Cortex of kidney (tissue), 1 donor: ENCODE measurements at places on chromosomes 7 and 10.

- no peak for DNase-seq
Measured at GRCh38 chr10:72981882-72982529, 27.4 kb upstream of the PLA2G12B start.

DNA sequence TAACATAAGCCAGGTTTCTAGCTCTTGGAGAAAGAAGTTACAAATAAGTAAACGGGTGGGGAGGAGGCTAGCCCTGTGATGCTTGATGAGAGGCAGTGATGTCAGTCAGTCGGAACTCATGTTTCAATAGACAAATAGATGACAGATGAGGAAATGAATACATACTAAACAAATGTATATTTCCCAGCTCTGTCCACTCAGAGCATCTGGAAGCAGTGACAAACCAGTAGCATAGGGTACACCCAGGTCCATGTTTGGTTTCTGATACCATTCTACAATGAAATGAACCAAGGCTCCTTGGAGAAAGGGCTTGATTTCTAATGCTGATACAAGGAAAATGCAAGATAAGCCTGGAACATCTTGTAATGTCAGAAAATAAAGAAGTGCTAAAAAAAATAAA is 30.6 kb downstream of the PODXL start:
- no peak for DNase-seq

DNA sequence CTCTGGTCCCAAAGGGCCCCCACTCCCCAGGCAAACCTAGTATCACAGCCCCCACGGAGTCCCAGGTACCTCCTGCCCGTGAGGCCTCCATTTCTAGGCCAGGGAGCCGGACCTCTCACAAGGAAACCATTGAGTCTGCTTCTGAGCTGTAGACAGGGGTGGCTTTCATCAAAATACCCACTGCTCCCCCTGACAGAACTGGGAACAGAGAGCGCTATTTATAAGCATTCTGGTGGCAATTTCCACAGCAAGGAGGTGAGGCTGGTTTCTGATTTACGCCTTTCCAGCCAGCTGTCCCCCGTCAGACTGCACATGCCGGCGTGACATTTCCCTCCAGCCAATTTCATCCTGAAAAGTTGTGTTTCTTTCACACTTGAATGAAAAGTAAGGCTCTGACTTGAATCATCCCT is 407.5 kb upstream of the PRKCQ start:
- DNase-seq: no peak

DNA sequence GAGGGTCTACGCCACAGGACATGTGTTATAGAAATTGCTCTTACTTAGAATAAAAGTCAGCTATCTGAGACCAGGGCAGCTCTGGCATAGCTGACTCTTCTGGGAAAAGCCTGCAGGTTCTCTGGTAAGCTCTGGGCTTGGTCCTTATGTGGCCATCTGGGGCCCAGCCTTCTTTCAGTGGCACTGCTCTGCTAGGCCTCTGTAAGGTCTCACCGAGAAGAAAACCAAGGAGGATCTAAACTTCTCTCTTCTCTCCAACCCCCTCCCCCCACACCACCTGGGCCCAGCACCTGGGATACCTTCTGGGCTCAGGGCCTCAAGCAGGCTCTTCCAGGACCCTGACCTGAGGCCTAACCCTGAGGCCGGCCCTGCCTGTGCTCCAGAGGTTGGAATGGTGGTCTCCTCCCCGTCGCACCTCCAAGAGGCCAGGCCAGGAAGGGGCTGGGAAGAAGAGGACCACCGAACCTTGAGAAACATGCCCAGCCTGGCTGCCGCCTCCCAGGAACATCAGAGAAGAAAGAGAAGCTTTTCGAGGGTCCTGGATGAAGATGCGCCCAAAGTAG is 323.6 kb downstream of the GFRA1 start:
- DNase-seq: no peak

- DNase-seq: no peak
Measured at GRCh38 chr10:131998050-131998844, 16.5 kb upstream of the BNIP3 start.

DNA sequence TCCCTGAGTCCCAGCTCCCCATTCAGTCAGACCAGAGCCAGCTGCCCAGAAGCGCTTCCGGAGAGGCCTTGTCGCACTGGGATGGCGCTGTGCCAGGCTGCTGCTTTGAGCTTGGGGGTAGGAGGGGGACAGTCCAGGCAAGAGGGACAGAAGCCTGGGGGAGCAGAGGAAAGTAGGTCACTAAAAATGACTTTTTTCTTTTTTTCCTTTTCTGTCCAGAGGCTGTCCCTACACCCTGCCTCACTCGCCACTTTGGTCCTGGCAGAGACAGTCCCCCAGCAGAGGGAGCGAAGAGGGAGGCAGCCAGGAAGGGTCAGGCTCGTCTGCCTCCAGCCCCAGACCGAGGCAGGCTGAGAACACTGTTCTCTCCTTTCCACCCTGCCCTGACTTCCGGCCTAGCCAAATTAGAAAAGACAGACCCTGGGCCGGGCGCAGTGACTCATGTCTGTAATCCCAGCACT is 15.8 kb upstream of the TRIM8 start:
- DNase-seq: no peak

GRCh38 chr7:111660478-111660877 is 98.2 kb upstream of the IMMP2L start:
- DNase-seq: no peak

GRCh38 chr10:122126763-122127659 is 138.0 kb downstream of the TACC2 start:
- DNase-seq: no peak

DNA sequence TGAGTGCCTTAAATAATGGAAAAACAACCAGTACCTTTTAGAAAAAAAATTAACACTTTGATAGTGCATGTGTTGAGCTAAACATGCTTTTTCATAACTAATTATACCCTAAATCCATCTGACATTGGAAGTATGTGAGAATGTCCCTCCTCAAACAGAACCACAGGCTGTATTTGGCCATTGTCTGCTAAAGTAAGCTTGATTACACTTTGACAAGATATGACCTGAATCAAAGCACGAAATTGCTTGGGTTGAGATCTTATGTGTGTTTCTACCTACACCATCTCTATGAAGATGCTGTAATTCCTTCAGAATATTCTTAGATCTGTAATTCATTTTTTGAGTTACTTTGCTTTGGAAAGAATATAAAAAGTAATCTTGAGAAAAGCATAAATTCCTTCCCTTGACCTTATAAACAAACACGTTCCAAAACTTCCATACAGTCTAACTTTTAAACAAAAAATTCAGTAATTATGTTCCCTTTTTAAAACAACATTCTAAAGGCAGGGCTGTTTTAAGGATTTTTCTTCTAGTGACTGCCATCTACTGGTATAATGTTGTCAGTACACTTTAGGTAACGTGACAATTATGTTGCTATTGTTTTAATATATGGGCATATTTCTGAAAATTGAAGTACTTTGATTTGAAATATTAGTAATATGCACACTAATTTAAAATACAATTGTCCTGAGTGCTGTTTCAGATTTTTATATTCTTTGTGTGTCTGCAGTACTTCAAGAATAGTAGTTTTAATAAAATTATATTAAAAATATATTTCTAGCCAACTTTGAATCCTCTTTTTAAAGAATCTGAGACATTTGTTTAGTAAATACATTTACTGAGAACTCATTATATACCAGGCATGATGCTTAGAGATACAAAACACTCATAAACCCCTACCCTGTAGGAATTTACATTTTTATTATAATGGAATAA is 20.9 kb downstream of the CD36 start:
- no peak for DNase-seq

GRCh38 chr10:89744026-89744425 is 42.6 kb downstream of the KIF20B start:
- no peak for DNase-seq

DNA sequence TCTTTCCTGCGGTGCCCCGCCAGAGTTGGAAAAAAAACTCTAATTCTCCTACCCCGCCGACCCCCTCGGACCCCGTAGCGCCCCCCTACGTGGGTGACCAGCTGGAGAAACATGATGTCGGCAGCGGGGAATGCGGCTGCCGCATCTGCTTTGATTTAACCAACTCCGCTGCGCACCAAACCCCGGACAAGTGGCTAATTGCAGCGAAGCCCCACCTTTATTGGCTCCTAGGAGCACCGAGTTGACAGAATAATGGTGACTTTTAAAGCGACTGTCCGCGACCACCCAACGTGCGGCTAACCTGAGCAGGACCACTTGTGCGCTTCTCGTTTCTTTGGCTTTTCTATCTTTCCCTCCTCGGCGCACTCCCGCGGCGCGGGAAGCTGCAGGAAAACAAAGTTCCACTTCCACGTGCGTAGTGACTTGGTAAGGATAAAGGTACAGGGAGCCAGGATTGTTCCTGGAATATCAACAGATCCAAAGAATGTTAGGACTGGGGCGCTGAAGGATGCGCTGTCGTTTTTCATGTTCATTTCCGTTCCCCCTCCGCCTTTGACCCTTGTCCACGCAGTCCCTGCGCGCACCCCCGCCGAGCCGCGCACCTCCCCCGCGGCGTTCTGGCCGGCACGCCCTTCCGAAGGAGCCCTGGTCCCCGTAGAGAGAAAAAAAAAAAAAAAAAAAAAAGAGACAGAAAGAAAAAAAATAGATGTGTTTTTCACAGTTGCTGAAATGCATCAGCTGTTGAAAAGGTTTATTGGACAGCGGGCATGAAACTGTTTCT is 1.4 kb downstream of the WNT16 start:
- DNase-seq: no peak

- no peak for DNase-seq
Measured at GRCh38 chr7:92699560-92699959, 109.4 kb upstream of the FAM133B start.

DNA sequence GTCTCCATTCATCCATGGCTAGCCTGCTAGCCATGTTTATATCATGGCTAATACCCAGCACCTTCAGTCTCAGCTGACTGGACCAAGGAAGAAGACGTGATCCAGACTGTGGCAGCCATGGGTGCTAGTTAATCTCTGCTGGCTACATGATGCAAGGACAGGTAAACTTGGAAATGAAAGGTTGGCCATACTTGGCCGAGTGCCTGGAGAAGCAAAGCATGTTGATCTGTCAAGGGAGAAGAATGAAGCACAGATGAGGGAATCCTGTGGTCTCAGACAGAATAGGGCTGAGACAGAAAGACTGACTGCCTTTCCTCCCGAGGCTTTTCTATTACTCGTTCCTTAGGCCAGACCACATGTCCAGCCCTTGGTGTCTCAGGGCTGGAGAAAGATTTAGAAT is 41.1 kb downstream of the CPVL start:
- no peak for DNase-seq

GRCh38 chr7:82019551-82020475 is 250.0 kb upstream of the HGF start:
- no peak for DNase-seq

GRCh38 chr7:123208793-123209192 is 9.0 kb upstream of the SLC13A1 start:
- DNase-seq: no peak

DNA sequence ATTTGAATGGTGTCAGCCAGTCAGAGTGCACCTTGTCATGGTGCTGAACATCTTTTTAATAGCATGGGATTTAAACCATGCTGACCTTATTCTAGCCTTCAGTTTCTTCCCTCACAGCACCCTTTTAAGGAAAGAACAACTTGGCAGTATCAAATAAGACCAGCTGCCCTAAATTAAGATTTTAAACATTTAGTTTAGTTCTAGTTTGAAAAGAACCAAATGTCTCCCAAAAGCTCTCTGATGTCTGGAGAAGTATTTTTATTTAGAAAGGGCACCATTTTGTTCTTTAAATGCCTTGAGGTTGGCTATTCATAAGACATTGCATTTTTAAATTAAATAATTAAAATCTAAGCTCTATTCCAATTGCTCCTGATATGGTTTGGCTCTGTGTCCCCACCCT is 121.1 kb downstream of the CCDC3 start:
- DNase-seq: no peak

DNA sequence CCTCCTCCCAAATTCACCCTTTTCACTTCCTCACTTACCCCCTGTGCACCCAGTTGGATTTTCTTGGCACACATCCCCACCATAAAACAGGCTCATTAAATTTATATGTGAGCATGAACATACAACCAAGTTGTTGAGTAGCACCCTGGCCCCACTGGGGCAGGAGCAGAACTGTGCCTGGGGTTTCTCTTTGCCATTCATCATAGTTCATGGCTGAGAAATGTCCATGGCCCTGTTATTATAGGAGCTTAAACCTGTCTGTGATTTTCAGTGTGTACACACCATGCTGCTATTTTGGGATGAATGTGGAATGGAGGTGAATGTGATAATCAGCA is 618.8 kb downstream of the LRMDA start:
- DNase-seq: no peak

DNA sequence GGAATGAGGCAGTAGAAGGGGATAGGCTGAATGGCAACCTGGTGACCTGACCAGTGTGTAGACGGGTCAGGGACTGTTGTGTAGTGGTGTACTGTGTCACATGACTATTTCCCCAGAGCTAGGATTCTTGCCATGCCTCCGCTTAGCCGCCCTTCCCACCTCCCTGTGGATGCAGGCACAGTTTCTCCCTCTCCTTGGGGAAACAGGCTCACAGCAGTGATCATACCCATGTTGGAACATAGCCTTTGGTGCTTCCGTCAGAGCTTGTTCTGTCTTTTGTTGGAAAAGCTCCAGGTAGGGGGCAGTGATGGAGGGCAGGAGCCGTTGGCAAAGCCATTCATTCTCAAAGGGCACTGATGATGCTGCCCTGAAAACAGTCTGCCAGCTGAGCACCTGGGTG is 44.3 kb downstream of the OGDH start:
- no peak for DNase-seq

DNA sequence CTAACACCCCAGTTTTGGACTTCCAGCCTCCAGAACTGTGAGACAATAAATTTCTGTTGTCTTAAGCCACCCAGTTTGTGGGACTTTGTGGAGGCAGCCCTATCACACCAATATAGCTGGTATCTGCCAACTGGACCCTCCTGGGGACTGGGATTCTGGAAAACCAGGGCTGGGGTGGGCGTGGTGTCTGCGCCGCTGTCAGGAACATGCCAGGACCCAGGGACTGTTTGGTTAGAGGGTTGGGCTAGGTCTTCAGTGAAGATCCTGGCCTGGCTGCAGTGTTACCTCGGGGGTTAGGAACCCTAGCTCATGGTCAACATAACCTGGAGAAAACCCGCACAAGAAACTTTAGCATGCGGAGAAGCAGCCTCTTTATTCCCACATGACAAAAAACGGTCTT is 42.6 kb downstream of the PNLIPRP2 start:
- DNase-seq: no peak

GRCh38 chr10:43138757-43139241 is 554 bp downstream of the CSGALNACT2 start:
- DNase-seq: no peak

- DNase-seq: no peak
Measured at GRCh38 chr10:59047180-59047579, 129.3 kb upstream of the PHYHIPL start.

DNA sequence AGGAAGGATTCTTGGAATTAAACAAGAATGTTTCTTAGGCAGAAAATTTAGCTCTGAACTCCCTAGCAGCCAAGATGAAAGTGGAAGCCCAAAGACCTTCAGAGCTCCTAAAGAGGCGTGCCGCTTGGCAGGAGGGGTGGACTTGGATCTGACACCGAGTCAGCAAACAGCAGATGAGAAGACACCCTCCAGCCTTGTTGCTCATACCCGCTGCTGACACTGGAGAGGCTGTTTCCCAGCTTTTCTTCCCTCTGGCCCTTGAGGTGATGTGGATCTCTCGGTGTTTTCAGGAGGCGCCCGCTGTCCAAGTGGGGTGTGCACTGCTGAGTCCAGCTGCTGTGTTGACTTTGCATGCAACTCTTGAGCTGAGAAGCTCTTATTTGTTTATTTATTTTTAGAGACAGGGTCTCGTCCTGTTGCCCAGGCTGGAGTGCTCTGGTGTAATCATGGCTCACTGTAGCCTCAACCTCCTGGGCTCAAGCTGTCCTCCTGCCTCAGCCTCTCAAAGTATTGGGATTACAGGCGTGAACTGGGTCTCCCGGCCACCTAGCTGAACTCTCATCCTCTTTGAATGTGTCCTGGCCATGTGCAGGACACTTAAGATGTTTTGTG is 21.5 kb downstream of the SLC18A2 start:
- DNase-seq: no peak
